ENCODE measurements at places on chromosomes 3 and 15.

DNA sequence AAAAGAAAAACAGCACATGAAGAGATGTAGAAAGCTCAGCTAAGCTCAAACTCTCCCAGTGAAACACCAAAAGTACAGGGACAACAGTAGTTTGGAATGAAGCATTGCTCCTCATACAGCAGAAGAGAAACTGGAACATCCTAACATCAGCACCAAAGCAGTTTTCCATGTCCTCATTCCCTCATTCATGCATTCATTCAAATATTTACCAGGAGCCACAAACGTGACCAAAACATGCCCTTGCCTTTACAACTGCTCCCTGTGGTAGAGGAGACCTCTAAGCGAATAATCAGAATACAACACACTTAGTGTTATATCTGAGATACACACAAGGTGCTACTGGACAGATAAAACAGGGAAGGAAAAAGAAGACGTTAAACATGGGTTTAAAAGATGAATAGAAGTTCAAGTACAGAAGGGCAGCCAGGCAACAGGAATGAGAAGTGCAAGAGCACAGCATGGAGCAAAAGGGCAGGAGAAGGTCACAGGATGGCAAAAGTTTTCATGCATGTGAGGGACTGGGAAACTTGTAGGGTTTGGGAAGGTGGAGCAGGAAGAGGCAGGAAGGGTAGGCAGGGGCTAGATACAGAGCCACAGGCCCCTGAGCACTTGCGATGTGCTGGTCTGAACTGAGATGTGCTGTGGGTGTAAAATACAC, 58.5 kb upstream of the LMCD1 start:
- no peak for DNase-seq

DNA sequence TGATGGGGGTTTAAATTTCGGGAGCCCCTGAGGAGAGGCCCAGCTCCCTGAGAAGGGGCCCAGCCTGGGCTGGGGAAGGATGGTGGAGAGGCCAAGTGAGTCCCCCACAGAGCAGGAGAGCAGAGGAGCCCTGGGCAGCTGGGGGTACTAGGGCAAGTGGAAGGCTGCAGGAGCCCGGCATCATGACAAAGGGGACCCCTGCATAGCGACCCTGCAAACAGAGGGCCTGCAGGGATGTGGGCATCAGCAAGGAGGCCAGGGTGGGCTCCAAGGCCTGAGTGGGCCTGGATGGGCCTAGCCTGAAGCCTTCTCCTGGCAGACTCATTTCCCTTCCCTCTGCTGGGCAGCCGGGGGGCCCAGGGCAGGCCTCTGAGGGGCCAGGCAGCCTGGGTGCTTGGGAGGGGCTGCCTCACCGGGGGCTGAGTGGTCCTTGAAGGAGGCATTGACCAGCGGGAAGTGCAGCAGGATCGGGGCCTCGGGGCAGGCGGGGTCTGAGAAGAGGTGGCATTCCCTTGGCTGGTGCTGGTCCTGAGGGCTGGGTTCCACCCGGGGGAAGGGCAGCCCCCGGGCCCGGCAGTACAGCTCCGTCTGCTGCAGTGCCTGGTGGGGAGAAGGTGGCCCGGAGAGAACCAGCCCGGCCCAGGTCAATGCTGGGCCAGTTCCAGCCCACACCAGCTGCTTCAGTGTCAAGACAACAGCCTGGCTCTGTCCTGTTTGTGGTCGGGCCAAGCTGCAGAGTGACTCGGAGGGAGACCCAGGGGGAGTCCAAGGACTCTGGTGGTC, 24.7 kb downstream of the PLA2G4D start:
- no peak for DNase-seq

DNA sequence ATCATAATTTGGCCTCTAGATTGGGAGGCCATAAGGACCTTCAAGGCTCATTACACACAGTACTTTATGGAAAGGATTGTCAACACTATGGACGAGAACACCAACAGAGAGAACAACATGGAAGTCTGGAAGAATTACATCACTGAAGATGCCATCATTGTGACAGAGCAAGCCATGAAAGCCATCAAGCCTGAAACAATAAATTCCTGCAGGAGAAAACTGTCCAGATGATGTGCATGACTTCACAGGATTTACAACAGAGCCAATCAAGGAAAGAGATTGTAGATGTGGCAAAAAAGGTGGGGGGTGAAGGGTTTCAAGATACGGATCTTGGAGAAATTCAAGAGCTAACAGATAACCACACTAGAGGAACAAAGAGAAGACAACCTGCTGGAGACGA, 15.9 kb downstream of the IL17RB start:
- no peak for DNase-seq

- no peak for DNase-seq
Observed at GRCh38 chr3:37400945-37401344, 226.6 kb upstream of the LRRFIP2 start.

DNA sequence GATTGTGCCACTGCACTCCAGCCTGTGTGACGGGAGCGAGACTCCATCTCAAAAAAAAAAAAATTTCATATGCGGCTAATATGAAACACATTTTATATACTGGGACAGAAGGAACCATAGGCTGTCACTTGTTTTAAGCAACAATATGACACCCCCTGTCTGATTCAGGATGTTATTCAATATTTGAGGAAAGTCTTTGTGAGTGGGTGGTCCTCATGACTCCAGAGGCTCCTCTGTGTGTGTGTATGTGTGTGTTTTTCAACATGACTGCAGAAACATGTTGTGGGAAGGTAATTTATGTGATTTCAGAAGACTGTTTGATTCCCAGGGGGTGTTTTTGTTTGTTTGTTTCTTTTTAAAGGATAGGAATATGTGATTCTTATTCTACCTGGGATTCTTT, 32.8 kb downstream of the MAP2K1 start:
- no peak for DNase-seq

DNA sequence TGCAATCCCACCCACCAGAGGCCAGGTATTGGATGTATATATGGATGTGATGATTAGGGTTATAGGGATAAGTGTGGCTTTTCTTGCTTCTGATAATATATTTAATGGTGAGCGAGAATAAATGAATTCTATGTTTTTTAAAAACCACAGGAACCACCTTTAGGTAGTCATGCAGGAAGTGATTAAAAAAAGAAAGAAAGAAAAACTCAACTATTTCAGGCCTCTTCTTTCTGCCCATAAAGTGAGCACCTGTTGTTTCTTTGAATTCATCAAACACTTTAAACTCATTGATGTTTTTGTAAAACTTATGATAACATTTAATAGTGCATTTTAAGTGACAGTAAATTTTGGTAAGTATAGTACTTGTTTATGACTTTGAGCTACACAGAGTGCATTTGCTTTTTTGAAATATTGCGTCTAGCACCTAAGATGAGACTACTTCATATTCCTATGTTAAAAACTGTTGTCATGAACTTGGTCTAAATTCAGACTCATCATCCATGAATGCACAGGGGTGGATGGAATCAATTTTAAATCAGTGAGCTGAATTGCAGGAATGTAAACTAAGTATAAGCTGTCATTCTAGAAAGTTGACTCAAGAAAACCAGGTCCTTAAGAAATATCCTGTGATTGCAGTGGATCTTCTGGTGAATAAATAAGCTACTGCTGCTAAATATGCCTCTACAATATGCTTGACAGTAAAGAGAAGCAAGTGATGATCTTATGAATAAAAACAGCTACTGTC, 764.4 kb upstream of the NECTIN3 start:
- DNase-seq = no peak

DNA sequence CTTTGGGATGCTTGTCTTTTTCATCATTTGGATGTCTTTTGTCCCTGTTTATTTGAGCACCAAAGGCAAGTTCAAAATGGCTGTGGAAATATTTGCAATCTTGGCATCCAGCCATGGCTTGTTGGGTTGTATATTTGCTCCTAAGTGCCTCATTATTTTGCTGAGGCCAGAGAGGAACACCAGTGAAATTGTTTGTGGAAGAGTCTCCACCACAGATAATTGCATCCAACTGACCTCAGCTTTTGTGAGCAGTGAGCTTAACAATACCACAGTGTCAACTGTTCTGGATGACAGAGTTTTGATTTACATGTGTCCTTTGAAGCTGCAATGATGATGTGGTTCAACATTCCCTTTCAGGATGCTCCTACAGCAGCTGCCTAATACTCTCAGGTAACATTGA, 83.0 kb upstream of the KCNAB1 start:
- DNase-seq = no peak

GRCh38 chr3:179005706-179006105, 65.9 kb downstream of the ZMAT3 start:
- no peak for DNase-seq

- DNase-seq = no peak
Observed at GRCh38 chr15:41897363-41897799, 3.5 kb upstream of the SPTBN5 start.

GRCh38 chr15:24039683-24040082, 352.6 kb upstream of the NDN start:
- DNase-seq = no peak

DNA sequence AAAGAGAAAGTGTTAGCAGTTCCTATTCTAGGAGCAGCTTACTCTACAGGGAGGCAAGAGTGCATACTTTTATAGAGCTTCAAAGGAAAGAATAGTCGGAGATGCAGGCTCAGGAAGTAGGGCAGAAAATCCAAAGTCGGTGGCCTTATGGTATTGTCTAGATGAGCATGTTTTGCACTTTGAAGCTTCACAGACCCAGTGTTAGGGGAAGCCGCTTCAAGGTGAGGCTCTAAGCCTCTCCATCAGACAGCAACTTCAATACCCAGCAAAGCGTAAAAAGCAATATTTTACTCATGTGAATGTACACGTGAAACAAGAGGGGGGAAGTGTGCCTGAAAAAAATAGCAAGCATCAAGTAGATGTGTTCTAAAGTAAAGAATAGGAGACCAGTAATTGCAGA, 125.6 kb upstream of the RASGRP1 start:
- DNase-seq = no peak

DNA sequence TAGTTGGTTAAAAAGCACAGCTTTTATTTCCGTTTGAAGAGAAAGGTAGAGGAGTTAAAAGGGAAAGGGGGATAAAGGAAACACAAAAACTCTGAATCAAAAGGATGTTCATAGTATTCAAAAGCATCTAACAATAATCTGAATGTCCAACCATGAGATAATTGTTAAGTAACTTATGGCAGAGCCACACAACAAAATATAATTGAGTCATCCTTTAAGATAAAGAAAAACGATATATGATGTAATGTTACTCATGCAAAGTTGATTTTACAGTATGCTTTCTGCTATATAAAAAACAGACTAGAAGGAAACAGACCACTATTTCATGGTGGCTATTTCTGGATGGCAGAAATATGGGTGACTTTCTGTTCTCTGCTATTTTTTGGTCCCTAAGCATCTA, 3.9 kb downstream of the XPC start:
- DNase-seq = no peak

GRCh38 chr15:55246567-55246966, 43.0 kb downstream of the RAB27A start:
- no peak for DNase-seq

- no peak for DNase-seq
Observed at GRCh38 chr3:134799393-134799792, 4.3 kb downstream of the EPHB1 start.

DNA sequence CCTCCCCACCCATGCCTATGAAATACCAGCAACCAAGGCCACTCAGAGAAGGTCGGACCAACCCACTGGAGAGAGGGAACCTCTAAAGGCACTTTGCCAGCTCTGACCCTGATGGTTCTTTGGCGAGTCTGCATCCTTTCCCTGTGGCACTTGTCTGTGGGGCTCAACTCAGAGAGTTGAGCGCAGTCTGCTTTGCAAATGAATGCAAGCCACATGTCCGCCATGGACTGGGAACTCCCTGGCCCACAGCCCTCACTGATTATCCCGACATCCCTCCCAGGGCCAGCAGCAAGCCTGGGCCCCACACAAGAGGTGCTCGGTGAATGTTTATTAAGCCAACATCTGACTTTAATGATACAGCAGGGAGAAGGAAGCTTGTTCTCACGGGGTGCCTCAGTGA, 55.5 kb upstream of the HES1 start:
- no peak for DNase-seq

GRCh38 chr15:80695099-80695910, at the start of gene ABHD17C:
Gene ABHD17C, plus strand, starts transcription at chr15:80695310. Its CDS starts 120 bp downstream, at chr15:80695430.
- peak; percentile 27 for DNase-seq

DNA sequence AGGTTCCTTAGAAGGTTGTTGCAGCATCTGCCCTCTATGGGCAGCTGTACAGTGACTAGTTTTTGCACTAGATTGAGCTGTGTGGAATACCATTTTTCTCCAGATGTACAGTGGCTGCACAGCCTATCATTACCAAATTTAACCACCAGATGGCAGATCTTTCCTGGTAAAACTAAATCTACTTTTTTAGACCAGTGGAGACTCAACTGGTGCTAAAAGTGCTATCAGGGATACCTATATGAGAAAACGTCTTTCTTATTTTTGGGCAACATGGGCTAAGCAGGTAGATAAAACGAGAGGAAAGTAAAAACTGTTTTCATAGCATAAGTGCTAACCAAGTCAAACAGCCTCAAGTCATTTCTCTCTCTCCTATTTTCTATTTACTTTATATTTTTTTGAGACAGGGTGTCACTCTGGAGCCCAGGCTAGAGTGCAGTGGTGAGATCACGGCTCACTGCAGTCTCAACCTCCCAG, 21.2 kb downstream of the IGSF10 start:
- no peak for DNase-seq

GRCh38 chr15:82103468-82103867, 57.6 kb upstream of the MEX3B start:
- DNase-seq = no peak

- no peak for DNase-seq
Observed at GRCh38 chr3:60363817-60364216, 887.4 kb downstream of the FHIT start.

DNA sequence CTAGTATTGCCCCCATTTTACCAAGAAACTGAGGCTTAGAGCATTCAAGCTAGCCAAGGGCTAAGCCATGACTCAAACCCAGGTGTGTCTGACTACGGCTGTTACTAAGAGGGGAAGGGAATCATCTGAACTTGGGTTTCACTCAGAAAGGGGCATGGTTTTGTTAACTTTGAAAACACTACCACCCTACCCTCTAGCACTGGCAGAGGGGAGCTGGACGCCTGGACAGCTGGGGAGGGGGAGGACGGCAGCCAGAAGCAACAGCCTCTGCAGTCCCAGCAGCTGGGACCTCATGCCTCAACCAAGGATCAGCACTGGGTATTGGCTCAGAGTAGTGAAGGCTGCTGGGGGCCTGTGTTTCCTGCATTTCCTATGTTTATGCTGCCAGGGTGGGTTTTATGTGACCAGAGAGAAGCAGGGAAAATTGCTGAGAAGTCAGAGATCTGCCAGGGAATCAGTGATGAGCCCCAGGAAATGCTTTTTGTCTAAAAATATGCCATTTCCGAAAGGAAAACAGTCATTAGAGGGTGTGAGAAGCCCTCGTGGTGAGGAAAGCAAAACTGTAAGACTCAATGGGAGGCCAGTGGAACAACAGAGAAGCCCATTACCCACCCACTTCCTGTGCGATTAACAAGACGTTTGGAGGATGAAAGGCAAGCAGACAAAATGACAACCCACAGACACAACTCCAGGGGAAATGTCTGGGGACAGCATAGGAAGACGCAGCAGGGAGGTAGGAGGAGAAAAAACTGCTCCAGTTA, 41.2 kb downstream of the LIPC start:
- DNase-seq = peak; percentile 14

DNA sequence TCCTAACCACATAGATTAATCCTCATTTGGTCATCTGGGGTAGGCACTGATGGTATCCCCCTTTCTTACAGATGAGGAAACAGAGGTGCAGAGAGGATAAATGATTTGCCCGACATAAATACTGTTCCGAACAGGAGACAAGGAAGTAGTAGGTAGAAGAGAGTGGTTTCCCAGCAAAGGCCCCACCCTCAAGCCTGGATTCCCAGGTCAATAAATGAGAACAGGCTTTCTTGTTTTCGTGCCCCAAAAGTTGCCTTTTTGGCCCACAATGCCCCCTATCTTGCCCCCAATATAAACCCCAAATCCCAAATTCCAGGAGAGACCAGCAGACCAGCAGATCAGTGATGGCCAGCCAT, 125.5 kb upstream of the PRR20G start:
- no peak for DNase-seq

- no peak for DNase-seq
Observed at GRCh38 chr3:129777806-129778205, 115.7 kb downstream of the TMCC1 start.
